Activated T-helper 2 cell treated with anti-CD3 and anti-CD28 coated beads, Interferon-gamma antibody, Interleukin-2, Interleukin-4, amounts not matched to agents 10 μg/mL and 5 μg/mL and 100 μg/mL, durations not matched to agents 14 hours and 24 hours and 36 hours (primary cell): ENCODE measurements at places on chromosomes 2 and 18. TPM values are rescaled to one million over a fixed set of nuclear protein-coding genes. Genes with fewer than 3 reads are reported as not detected.

The SH2D6 gene
- 0.48 and 1.3 TPM in 2 replicates for total RNA-seq

GRCh38 chr2:54380670-54381069, 75.5 kb upstream of the SPTBN1 start:
- no peaks in the 10 kb centered on the region for H3K4me1 ChIP-seq
- no peak overlapping the region for H3K27ac ChIP-seq
- no peak overlapping the region for H3K4me3 ChIP-seq
- no peak for DNase-seq
- H3K27me3 ChIP-seq = peaks cover 10% of the 10 kb centered on the region

The CXCR2 gene
- total RNA-seq = 0.09 TPM in 1 of 2 replicates, not detected in the other

DNA sequence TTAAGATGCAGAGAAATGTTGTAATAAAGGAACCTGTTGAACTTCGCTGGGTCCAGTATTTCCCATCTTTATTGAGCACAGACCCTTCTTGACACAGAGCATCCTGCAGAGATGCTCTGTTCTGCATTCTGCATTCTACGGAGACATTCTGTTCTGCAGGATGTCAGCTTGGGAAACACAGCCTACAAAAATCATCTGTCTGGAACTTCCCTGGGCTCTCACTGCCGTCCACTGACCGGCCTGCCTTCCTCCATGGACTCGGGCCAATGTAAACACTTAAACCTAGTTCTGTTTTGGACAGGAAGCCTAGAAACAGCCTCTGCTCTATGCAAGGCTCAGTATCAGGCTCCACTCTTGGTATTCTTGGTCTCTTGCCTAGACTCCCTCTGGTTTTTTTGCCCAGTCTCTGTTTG, 90.0 kb upstream of the PPP1CB start:
- peaks cover 10% of the 10 kb centered on the region for H3K4me1 ChIP-seq
- no peak for DNase-seq
- no peaks in the 10 kb centered on the region for H3K27me3 ChIP-seq
- no peak overlapping the region for H3K4me3 ChIP-seq
- H3K36me3 ChIP-seq = no peaks in the 10 kb centered on the region

The KCNS3 gene
- total RNA-seq = 0.16 and 0.48 TPM in 2 replicates

- no peak overlapping the region for H3K27ac ChIP-seq
- peaks cover 2% of the 10 kb centered on the region for H3K4me1 ChIP-seq
- H3K27me3 ChIP-seq = no peaks in the 10 kb centered on the region
- no peak for DNase-seq
- no peak overlapping the region for H3K4me3 ChIP-seq
- no peaks in the 10 kb centered on the region for H3K36me3 ChIP-seq
Measured at GRCh38 chr2:2875831-2876230, 501.8 kb downstream of the EIPR1 start.

- H3K27ac ChIP-seq = no peak overlapping the region
- H3K36me3 ChIP-seq = peaks cover 2% of the 10 kb centered on the region
- H3K4me3 ChIP-seq = no peak overlapping the region
Measured at GRCh38 chr2:45836316-45836715, 184.8 kb downstream of the PRKCE start.

DNA sequence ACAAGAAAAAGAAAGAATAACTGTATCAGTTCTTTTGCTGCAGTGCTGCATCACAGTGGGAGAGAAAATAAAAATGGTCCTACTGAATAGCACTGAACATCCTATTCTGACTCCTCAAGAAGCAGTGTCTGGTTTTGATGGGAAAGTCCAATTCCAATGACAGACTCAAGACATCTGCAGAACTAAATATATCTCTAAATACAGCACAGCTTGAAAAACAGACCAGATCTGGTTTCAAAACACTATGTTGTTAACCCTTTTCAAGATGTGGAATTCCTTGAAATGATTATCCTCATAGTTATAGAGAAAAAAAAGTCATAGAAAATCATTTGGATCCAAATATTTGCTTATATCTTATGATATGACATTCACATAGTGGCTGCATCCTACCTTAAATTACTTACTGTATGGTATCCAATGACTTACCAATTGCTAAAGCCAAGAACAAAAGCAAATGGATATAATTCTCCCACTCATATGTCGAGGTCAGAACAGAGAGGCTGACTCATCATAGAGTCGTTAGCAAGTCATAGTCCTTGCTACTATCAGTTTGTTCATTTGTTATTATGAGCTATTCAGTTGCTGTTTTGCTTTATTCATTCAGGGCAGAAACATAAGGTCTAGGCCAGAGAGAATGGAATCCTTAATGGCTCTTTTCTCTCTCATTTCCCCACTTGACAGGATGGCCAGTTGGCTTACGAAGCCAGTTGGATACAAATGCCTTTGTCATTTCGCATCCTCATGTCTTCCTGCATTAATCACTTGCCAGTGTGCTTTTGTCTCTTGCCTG, 62.5 kb upstream of the ACVR2A start:
- no peaks in the 10 kb centered on the region for H3K4me1 ChIP-seq
- H3K4me3 ChIP-seq = no peak overlapping the region
- H3K27ac ChIP-seq = no peak overlapping the region
